ENCODE measurements at places on chromosomes 3 and 15. TPM values are rescaled to one million over a fixed set of nuclear protein-coding genes. Genes with fewer than 3 reads are reported as not detected.

Gene PLA2G4B
- total RNA-seq: 20.1 TPM

Gene XYLB
- total RNA-seq: 1.3 TPM

Gene C3orf20
- total RNA-seq: 0.92 TPM

Gene TRPM1
- total RNA-seq: not detected

Gene CLRN1
- not detected for total RNA-seq

Gene ADCY5
- 93.7 TPM for total RNA-seq

Gene IL12A
- not detected for total RNA-seq

Gene STAG1
- 21.0 TPM for total RNA-seq

Gene GOLGA6L7
- not detected for total RNA-seq

Gene SLC28A2
- not detected for total RNA-seq

Gene TUSC7
- not detected for total RNA-seq

Gene ZDHHC23
- 9.1 TPM for total RNA-seq

Gene SERINC4
- 0.21 TPM for total RNA-seq

Gene ULK3
- total RNA-seq: 39.5 TPM

Gene LRRFIP2
- total RNA-seq: 61.2 TPM

Gene ERC2
- 29.0 TPM for total RNA-seq

Gene XIRP1
- total RNA-seq: 315 TPM

Gene TERB2
- total RNA-seq: not detected

Gene TM4SF4
- not detected for total RNA-seq

Gene ABHD5
- 7.1 TPM for total RNA-seq

Gene NANOGP8
- not detected for total RNA-seq

Gene CDHR4
- not detected for total RNA-seq

Gene NAA80
- 40.4 TPM for total RNA-seq

Gene BRK1
- 138 TPM for total RNA-seq

Gene XCR1
- total RNA-seq: not detected

Gene BFSP2
- total RNA-seq: not detected

Gene EOGT
- total RNA-seq: 16.9 TPM

Gene CHL1
- not detected for total RNA-seq

Gene GOLGA6L9
- 6.7 TPM for total RNA-seq

Gene MESP2
- total RNA-seq: 0.32 TPM

All from cardiac muscle cell (in vitro differentiated cells and primary cell).